ENCODE measurements at places on chromosomes 2 and 18. TPM values are rescaled to one million over a fixed set of nuclear protein-coding genes. Genes with fewer than 3 reads are reported as not detected.
A peak's percentile ranks its signal among the peaks of the same experiment; 100 is the strongest.

- no peak for DNase-seq
Measured at GRCh38 chr2:27860111-27860510, 30.1 kb downstream of the RBKS start.

DNA sequence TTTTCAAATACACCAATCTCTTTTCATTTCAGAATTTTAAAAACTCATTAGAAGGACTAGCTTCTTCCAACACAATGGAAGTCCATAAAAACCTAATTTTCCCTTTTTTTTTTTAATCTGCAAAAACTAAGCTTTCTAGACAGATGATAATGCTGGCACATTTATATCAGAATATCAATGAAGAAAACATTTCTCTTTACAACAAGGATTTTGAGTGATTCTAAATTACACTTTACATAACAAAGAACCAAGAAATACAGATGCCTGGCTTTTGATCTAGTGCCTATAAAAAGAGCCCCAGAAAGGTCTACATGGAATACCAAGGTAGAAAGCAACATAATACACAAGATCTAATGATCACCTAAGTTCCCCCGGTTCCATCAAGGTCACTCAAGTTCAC, 108.0 kb downstream of the AFF3 start:
- no peak for DNase-seq

Gene FBLN7
- 5.3 TPM for total RNA-seq

GRCh38 chr2:43033466-43034241, 192.8 kb downstream of the ZFP36L2 start:
- no peak for DNase-seq

DNA sequence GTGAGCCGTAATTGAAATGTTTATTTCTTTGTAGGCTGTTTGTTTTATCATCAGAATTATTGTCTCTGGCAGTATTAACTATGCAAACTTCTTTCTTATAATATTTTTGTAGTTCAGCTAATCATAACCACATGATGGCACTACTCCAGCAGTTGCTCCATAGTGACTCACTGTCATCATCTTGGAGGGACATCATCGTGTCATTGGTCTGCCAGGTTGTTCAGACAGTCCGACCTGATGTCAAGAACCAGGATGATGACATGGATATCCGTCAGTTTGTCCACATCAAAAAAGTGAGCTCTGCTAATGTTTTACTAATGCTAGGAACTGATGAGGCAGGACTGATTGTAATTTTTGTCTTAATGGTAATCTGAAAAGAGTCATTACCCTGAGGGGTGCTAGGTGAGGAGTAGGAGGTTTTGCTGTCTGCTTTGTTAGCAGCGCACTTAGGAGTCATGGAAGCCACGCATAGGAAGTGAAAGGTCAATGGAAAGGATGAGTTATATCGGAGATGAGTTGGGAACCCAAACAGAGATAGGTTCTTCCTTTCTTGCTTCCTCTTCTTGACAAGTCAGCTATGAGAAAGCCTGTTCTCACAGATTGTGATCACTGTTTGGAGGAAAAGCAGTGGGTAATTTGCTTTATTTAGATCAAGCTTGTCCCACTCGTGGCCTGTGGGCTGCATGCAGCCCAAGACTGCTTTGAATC, 49.2 kb downstream of the PIKFYVE start:
- DNase-seq, result no peak

DNA sequence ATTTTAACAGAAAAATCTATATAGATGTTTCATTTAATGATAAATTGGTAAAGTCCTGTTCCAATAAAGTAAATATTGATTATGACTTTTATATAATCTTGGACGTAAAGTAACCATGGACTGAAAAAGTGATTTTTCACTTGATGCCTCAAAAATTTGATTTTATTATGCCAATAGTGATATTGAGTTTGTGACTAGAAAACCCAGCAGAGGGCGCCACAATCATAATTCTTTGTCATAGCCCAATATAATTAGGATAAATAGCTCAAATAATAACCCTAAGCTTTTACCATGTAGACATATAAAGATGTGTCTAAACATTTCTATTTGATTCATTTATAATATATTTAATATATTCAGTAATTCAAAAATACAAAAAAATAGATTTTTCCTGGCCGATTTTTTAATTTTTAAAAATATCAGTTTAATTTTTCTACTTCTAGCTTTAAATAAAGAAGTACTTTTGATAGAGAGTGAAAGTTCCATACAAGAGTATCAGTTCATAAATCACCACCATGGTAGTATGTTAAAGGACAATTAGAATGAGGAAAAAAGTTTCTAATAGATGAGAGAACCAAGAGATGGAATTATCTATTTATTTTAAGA, 30.7 kb downstream of the CAMKMT start:
- DNase-seq, result no peak

DNA sequence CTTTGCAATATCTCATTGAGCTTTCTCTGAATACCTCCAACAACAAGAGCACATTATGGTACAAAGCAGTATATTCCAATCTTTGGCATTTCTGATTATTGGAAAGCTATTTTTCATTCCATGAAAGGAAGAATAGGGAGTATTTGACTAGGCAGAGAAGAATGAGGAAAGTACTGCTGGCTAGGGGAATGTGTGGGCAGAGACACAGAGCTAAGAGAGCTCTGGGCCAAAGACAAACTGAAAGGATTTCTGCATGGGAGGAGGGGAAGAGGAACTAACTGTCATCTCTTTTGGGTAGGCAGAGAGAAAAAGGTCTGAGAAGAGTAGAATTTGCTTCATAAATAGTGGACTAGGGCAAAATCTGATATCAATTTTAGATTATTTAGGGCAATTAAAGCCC, 150.8 kb downstream of the CCDC85A start:
- no peak for DNase-seq

DNA sequence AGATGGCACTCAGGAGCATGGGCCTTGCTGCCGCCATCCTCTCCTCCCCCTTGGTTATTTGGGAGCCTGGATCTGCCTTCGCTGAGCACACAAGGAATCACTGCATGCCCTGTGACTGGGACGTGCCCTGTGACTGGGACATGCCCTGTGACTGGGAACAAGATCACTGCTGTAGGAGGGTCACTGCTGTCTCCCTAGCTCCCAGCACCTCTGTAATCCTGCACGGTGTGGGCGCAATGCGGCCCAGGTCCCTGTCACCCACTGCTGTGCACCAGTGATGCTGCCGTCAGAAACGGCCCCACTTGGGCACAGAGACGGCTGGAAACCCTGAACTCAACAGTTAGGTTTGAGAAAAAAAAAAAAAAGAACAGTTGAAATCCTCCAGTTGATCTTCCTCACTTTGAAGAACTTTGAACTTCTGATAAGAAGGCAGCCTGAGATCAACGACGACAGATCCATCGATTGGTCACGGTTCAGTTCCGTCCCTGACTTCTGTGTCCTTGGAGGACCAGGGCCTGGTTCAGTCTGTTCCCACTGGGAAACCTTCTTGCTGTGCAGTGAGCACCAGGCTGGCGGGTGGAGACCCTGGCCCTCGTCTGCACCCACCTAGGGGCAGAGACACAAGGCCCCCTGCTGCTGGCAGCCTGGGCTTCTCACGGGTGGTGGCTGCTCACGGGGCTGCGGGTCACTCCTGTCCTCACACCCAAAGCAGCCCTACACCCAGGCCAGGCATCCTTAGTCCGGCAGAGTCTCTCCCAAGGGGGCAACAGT, 125.9 kb downstream of the PXDN start:
- DNase-seq, result peak; percentile 60

Gene LIPG
- total RNA-seq, result 2.2 TPM

- DNase-seq, result no peak
Measured at GRCh38 chr2:7868836-7869235, 813.0 kb upstream of the ID2 start.

- no peak for DNase-seq
Measured at GRCh38 chr2:112941753-112942653, 31.0 kb downstream of the IL37 start.

GRCh38 chr2:147456779-147457178, 388.1 kb upstream of the ACVR2A start:
- no peak for DNase-seq

Gene SPATA3
- total RNA-seq, result not detected

GRCh38 chr2:15756882-15757819, 165.5 kb downstream of the DDX1 start:
- DNase-seq, result peak; percentile 84

GRCh38 chr2:186592137-186592875, 2.5 kb downstream of the ITGAV start:
- DNase-seq, result no peak

Gene MC2R
- total RNA-seq, result not detected

DNA sequence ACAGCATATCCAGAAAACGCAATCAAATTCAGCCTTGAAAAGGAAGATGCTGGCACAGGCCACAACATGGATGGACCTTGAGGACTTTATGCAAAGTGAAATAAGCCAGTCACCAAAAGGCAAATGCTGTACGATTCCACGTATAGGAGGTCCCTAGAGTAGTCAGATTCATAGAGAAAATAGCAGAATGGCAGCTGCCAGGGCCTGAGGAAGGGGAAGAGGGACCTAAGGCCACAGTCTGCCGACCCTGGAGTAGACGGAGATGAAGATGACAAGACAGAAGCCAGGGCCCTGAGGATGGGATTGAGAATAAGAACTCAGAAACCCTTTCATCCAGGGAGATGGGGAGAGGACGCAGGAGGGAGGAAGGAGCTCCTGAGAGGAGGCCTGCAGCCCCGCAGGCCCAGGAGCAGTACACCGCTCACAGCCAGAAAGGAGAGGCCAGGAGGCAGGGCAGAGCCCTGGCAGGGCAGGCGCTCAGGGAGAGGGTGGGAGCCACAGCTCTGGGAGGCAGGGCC, 8.1 kb upstream of the MTERF4 start:
- no peak for DNase-seq

DNA sequence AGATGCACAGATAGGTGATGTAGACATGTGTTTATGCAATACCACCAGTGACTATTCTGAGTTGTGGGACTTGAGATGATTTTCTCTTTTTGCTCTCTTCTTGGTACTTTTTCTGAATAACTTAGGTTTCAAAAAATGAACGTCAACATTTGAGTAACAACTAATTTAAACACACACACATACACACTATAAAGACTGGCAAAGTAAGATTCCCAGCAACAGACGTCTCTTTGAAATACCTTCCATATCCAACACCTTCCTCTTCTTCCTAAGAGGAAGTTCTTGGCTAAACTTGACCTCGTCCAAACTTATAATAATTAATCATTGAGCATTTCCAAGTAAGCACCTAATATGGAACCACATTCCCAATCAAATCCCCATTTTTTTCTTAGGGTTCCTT, 81.6 kb upstream of the RGPD4 start:
- DNase-seq, result no peak

GRCh38 chr2:210818473-210818872, 262.1 kb downstream of the CPS1 start:
- DNase-seq, result no peak

DNA sequence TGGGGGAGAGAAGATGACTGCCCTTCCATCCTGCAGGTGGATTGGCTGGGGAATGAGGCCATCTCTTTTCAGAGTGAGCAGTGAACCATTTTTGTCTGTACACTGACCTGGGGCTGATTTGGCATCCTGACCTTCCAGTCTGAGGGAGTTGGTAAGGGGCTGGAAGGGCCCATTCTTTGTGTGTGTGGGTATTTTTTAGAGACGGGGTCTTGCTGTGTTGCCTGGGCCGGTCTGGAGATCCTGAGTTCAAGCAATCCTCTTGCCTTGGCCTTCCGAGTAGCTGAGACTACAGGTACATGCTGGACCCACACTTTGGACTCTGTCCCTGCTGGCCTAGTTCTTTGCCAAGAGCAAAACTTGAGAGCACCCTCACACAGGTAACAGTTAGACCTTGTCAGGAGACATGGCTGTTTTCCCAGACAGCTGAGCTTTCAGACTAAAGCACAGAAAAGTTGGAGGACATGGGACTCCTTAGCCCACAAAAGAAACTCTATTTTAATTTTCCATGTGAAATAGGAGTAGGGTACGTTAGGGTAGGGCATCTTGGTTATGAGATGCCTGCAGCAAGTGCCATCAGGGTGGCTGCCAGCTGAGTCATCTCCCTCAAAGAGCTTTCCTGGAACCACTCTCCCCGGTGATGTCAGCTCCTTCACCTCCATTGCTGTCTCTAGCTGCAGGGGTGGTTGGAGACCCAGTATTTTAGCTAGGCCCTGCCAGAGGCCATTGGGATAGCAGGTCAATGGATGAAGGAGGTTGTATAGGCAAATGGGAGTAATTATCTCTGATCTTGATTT, 60.7 kb downstream of the DGKD start:
- DNase-seq, result peak; percentile 47

- DNase-seq, result no peak
Measured at GRCh38 chr2:150230004-150230403, 257.5 kb downstream of the RND3 start.

DNA sequence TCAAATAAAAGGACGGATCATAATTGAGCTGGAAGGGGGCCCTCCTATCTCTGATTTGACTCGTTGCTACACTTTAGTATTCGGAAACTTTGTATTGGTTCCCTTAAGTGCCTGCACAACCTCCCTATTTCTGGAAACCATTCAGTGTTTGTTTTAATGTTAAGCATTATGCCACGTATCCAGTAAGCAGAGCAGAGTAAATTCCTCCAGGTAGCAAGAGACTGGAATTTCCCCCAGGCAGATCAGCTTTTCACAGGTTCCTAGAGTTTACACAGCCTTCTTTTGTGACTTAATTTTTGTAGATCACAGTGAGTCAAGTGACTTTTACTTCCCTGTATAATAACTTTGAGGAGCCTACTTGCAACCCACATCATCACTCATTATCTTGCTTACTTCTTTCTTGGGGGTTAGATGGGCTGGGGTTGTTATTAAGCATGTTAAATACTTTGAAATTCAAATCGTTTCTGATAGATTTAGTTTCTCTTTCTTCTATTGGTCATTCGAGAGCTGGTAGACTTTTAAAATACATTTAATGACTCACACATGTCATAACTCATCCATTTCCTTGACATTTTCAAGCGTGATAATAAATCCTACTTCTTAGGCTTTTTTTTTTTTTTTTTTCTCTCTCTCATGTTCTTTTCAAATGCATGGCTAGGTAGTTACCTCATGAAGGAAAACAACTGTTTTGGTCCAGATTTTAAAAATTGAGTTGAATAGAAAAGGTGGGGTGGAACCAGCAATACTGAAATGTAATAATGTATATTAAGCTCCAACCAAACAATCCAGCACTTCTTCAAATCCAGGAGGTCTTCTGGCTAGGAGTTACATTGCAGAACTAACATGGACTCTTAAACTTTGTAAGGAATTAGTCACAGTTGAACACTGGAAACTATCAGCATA, 219.3 kb downstream of the NEDD4L start:
- DNase-seq, result no peak

- no peak for DNase-seq
Measured at GRCh38 chr18:22214731-22215528, 45.5 kb downstream of the GATA6 start.

Gene SPHKAP
- not detected for total RNA-seq

DNA sequence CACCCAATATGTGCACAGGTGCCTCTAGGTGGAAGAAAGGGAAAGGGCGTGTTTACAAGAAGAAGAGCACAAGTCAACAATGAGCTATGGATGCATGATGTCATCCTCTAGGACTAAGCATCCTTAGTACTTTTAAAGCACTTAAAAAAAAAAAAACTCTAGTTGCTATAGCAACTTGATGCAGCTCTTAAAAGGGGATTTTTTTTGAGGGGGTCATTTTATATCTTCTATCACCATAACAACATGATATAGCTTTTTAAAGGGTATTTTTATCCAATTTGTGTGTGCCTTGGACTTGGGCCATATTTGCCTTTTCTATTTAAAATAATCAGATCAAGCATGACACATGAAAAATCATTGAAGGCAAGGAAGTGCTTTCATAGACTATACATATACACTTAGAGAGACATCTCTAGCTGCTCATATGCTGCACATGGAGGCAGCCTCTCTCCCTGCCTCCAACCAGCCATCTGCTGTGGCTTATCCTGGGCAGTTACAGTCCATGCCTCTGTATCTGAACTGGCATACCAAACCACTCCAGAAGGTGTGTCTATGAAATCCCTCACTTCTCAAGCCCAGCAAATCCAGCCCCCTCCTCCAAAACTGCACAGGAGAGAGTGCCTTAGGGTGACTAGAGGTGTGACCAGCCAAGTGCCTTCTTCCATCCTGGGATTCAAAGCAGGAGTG, 165.4 kb downstream of the MSH2 start:
- DNase-seq, result no peak
